ENCODE measurements at places on chromosomes 6 and 20.

DNA sequence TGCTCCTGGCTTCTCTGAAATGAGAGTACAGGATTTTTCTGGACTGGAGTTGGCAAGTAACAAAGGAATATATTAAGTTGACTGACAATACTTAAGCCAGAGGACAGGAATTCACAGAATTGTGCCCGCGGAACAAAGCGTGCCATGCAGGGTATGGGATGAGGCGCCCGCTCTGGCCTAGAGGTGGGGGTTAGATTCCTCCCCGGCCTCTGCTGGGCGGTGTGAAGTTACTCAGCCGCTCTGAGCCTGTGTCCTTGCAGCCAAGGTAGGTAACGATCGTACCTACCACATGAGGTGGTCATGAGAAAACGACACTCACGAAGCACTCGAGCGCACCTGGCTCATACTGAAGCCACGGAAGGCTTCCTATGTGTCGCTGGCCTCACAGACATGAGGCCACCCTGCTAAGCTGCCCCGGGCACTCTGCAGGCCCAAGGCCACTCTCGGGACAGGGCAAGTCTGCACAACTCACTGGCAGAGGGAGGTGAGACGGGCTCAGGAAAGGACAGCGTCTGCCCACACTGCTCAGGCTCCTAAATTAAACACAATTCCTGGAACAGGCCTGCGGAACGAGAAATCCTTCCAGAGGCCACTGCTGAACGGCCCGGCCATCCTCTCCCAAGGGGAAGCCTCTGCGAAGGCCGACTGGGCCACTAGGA lies 70.8 kb downstream of the PSMG4 start:
- DNase-seq = no peak

GRCh38 chr6:157185986-157186385 lies 137.3 kb downstream of the TMEM242 start:
- no peak for DNase-seq

- no peak for DNase-seq
These were observed 126.9 kb downstream of the MRPL14 start for GRCh38 chr6:44000164-44000842.

- DNase-seq = no peak
These were observed 473.5 kb downstream of the UTRN start for GRCh38 chr6:144758602-144759001.

DNA sequence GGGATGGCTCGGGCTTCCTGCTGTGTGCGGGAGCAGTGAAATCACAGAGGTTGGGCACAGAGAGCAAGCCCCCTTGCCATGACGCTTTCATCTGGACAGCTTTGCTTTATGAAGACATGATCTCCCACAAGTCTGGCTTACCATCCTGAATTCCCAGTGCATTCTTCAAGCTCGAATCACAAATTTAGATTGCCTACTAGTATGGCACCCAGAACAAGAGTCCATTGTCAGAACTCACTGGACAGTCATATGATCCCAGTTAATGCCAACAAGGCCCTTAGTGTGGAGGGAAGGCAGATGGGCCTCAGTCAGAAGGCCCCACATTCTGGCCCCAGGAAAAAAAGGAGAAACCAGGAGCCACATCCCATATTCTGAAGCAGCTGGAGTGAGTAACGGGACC lies 147.3 kb upstream of the FOXQ1 start:
- no peak for DNase-seq

DNA sequence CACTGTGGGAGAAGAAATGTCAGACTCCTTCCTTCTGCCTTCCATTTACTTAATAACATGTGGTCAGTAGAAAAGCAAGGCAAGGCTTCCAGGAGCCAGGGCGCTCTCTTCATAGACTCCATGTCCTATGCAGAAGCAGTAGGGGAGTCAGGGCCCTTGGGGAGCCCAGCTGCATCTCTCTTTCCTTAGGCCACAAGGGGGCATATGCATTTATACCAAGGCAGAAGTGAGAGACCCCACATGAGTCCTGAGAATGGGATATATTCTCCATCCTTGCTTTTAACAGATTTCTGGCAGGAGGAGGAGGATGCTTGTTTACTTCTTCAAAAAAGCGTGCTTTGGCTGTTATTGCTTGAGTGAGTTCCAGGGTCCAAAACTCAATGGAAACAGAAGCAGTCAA lies 198.5 kb downstream of the HIVEP2 start:
- no peak for DNase-seq

DNA sequence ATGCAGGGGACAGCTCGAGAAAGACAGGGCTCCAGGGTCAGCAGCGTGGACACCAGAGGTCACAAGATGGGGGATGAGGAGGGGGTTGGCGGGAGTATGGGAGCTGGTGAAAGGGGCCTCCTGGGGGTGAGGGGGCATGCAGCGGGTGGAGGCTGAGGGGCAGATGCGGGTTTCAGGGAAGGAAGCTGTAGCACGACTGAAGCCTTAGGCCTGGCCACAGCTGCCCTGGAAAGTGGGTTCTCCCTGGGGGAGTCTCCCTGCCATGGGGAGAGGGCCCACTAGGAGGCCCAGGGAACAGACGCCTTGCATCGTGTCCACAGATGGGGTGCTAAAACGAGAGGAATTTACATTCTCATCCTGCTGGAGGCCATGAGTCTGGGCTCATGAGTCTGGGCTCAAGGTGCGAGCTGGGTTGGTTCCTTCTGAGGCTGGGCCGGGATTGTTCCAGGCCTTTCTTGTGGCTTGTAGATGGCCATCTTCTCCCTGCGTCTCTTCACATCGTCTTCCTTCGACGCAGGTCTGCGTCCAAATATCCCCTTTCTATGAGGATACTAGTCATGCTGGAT lies 18.0 kb downstream of the APCDD1L start:
- DNase-seq = no peak

- no peak for DNase-seq
These were observed 57.5 kb downstream of the MYLK4 start for GRCh38 chr6:2693231-2693630.

GRCh38 chr6:166105341-166106075 lies 62.1 kb downstream of the TBXT start:
- DNase-seq = no peak

DNA sequence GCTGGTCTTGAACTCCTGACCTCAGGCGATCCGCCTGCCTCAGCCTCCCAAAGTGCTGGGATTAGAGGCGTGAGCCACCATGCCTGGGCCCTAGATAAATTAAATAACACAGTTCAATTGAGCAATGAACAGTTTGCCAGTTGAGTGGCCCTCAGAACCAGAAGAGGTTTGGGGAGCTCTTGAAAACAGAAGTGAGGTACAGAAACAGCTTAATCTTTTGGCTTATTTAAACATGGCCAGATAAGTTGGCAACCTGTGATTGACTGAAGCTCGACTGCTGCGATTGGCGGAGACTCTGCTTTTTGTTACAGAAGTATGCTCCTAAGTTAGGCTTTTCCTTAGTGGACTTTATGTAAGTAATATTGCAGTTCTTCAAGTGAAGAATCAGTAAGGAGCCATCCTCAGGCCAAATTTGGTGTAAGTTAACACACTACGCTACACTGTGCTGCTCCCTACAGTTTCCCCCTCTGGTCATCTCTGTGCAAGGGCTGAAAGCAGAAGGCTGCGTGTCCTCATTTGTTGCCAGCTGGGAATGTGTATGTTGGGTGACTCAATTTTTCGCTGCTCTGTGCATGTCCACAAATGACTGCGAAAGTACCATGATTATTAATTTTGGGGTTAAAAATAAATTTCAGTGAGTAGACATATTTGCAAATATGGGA lies 9.8 kb downstream of the XRN2 start:
- no peak for DNase-seq

- no peak for DNase-seq
These were observed 122.9 kb downstream of the FAM120B start for GRCh38 chr6:170429450-170429849.

GRCh38 chr6:111718326-111718725 lies 112.6 kb upstream of the TRAF3IP2 start:
- DNase-seq = no peak

- DNase-seq = no peak
These were observed 3.4 kb downstream of the MYT1 start for GRCh38 chr20:64167676-64168075.

GRCh38 chr6:75611702-75612375 lies 10.2 kb downstream of the SENP6 start:
- peak; percentile 22 for DNase-seq

GRCh38 chr6:151738267-151738666 lies 69.2 kb upstream of the ESR1 start:
- DNase-seq = no peak

- no peak for DNase-seq
These were observed 226.3 kb upstream of the DTNBP1 start for GRCh38 chr6:15888798-15889772.

DNA sequence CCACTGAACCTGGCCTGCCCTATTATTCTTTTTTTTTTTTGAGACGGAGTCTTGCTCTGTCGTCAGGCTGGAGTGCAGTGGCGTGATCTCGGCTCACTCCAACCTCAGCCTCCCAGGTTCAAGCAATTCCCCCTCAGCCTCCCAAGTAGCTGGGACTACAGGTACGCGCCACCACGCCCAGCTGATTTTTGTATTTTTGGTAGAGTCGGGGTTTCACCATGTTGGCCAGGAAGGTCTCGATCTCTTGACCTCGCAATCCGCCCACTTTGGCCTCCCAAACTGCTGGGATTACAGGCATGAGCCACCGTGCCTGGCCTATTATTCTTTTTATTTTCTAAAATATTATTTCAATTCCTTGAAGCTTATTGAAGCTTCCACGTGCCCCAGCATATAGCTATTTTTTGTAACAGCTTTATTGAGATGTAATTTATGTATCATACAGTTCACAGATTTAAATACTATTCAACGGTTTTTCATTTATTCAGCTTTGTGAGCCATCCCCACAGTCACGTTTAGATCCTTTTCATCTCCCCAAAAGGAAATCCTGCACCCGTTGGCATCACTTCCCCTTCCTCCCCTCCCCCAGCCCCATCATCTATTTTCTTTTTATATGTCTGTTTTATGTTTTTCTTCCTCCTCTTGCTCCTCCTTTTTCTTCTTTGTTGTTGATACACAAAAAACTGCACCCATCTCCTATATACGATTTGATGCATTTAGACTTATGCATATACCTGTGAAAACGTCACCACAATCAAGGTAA lies 13.5 kb upstream of the MDFI start:
- no peak for DNase-seq

GRCh38 chr20:49762940-49763766 lies 49.5 kb upstream of the B4GALT5 start:
- no peak for DNase-seq

- DNase-seq = no peak
These were observed 550.5 kb upstream of the MARCKS start for GRCh38 chr6:113306552-113307145.

- no peak for DNase-seq
These were observed 36.0 kb downstream of the ANKRD6 start for GRCh38 chr6:89468998-89469397.

- no peak for DNase-seq
These were observed 34.7 kb upstream of the SCP2D1 start for GRCh38 chr20:18778690-18779392.

- no peak for DNase-seq
These were observed 224.5 kb downstream of the GMDS start for GRCh38 chr6:2020909-2021308.

DNA sequence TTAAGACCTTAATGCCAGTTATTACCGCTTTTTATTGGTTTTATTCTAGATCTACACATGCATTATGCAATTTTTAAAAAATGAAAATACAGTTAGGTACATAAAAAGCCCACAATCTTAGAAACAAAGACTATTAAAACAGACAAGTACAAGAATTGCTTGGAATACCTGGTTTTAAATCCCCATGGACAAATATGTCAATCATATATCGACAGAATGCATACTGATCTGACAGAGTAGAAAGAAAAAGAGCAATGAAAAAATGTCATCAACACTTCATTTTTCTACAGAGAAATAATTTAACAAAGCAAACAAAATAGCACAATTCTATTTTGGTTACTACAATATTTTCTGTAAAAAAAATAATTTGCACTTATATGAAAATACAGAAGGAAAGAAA lies 139.7 kb downstream of the TRDN start:
- DNase-seq = no peak

DNA sequence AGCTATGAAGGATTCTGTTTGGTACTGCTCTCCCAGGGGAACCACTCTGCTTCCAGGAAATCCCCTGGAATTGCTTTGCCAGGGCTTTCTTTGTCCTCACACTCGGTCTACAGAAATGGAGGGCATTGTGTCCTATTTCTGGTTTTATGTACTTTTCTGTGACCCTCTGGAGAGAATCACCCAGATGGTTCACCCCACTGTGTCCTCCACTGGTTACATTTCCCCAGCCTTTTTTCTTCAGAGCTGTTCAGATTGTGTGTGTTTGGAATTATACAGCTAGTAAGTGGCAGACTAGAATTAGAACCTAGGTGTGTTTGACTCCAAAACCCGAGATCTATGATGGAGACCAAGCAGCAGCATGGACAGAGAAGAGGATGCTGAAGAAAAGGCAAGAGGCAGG lies 80.8 kb downstream of the CD164 start:
- no peak for DNase-seq

DNA sequence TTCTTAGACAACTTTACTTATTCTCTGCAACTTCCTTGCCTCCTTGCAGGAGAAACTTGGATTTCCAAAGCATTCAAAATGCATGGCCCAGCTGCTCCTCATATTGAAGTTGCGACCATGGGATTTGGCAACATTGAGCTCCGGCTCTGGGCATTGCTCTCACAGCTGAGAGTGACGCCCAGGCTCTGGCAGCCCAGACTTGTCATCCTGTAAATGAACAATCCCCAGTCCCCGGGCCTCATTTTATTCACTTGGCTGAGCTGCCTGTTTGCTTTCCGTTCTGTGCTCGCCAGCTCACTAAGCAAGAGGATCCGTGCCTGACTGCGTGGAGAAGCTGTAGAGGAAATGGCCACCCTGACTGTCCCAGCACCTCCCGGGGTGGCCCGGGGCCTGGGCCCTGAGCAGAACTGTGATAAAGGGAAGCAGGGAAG lies 119.5 kb upstream of the CD93 start:
- no peak for DNase-seq

DNA sequence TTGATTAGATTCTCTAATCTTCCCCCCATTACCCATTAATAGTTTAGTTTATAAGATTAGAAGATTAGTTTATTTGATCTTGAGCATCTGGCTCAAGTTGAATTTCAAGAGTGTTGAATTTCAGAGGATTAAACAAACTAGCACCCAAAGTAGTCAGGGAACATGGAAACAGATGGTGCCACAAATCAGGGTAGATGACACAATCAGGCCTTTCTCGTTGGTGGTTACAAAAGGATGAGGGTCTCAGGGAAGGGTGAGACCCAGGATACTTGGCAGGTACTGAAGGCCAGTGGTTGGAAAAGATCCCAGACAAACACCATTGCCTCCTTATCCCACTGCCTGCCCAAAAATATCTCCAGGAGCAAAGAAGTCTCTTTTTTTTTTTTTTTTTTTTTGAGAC lies 29.5 kb upstream of the ADGRF1 start:
- DNase-seq = no peak

GRCh38 chr6:131914234-131914633 lies 36.9 kb downstream of the CCN2 start:
- no peak for DNase-seq

GRCh38 chr6:1579096-1579495 lies 30.6 kb upstream of the FOXC1 start:
- DNase-seq = no peak

- no peak for DNase-seq
These were observed 1.0 kb downstream of the POU3F2 start for GRCh38 chr6:98835149-98836024.

Data from activated T-helper 9 cell treated with anti-CD3 and anti-CD28 coated beads, Interleukin-2, amount 50 U/mL, for 16 hours (primary cell).